T-cell (primary cell): ENCODE measurements at places on chromosomes 2 and 18.

- H3K36me3 ChIP-seq: no peaks in the 10 kb centered on the region
- no peak overlapping the region for H3K4me3 ChIP-seq
- no peaks in the 10 kb centered on the region for H3K27me3 ChIP-seq
- H3K27ac ChIP-seq: no peak overlapping the region
These were observed 4.8 kb downstream of the NEU4 start for GRCh38 chr2:241813644-241814392.

- H3K36me3 ChIP-seq: no peaks in the 10 kb centered on the region
- no peak overlapping the region for H3K27ac ChIP-seq
- peaks cover 7% of the 10 kb centered on the region for H3K4me1 ChIP-seq
- no peak for DNase-seq
- peaks cover 23% of the 10 kb centered on the region for H3K27me3 ChIP-seq
These were observed 39.8 kb downstream of the MYO7B start for GRCh38 chr2:127575185-127575765.

- peaks cover 24% of the 10 kb centered on the region for H3K4me1 ChIP-seq
- no peaks in the 10 kb centered on the region for H3K36me3 ChIP-seq
- H3K27ac ChIP-seq: peak overlapping the region; percentile 100
- peak overlapping the region; percentile 70 for H3K4me3 ChIP-seq
- H3K27me3 ChIP-seq: no peaks in the 10 kb centered on the region
These were observed 679 bp downstream of the CLK1 start for GRCh38 chr2:200863782-200864175.

- no peak overlapping the region for H3K4me3 ChIP-seq
- DNase-seq: no peak
- no peaks in the 10 kb centered on the region for H3K4me1 ChIP-seq
- H3K36me3 ChIP-seq: no peaks in the 10 kb centered on the region
- peak overlapping the region; percentile 9 for H3K27ac ChIP-seq
These were observed 6.4 kb upstream of the CTLA4 start for GRCh38 chr2:203861197-203861596.

- no peaks in the 10 kb centered on the region for H3K27me3 ChIP-seq
- H3K4me1 ChIP-seq: no peaks in the 10 kb centered on the region
- DNase-seq: no peak
- no peaks in the 10 kb centered on the region for H3K36me3 ChIP-seq
These were observed 32.9 kb downstream of the KCNE4 start for GRCh38 chr2:223084873-223085272.

DNA sequence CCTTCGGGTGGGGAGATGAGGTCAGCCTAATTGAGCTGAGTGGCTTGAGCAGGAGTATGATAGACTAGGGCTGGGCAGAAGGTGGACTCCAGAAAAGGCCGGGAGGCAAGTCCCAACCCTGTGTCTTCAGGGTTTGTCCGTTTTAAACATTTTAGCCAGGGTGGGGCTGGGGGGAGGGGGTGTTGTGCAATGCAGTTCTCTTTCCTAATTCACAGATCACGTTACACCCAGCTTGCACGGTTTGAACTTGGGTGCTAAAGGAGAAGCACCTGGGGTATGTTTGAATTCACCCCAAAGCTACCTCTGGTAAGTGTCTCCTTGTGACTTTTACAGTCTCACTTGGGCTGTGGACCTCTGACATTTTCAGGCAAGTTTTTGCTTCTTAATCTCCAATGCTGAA is 233.3 kb downstream of the AGAP1 start:
- H3K4me1 ChIP-seq: no peaks in the 10 kb centered on the region
- H3K27me3 ChIP-seq: no peaks in the 10 kb centered on the region
- H3K27ac ChIP-seq: no peak overlapping the region
- no peak for DNase-seq
- no peak overlapping the region for H3K4me3 ChIP-seq

- H3K36me3 ChIP-seq: no peaks in the 10 kb centered on the region
- no peak overlapping the region for H3K4me3 ChIP-seq
- no peaks in the 10 kb centered on the region for H3K4me1 ChIP-seq
- H3K27ac ChIP-seq: no peak overlapping the region
- H3K27me3 ChIP-seq: no peaks in the 10 kb centered on the region
These were observed 282.9 kb upstream of the SLC8A1 start for GRCh38 chr2:40734797-40735196.

- H3K27ac ChIP-seq: no peak overlapping the region
- no peaks in the 10 kb centered on the region for H3K4me1 ChIP-seq
- no peak overlapping the region for H3K4me3 ChIP-seq
- peaks cover 6% of the 10 kb centered on the region for H3K27me3 ChIP-seq
These were observed 34.0 kb upstream of the PLA2R1 start for GRCh38 chr2:160096409-160096808.

- no peaks in the 10 kb centered on the region for H3K36me3 ChIP-seq
- no peaks in the 10 kb centered on the region for H3K27me3 ChIP-seq
- DNase-seq: no peak
- no peak overlapping the region for H3K27ac ChIP-seq
- H3K4me1 ChIP-seq: no peaks in the 10 kb centered on the region
These were observed 15.0 kb downstream of the FAM124B start for GRCh38 chr2:224386876-224387275.

- peaks cover 9% of the 10 kb centered on the region for H3K36me3 ChIP-seq
- no peak overlapping the region for H3K4me3 ChIP-seq
- H3K27me3 ChIP-seq: no peaks in the 10 kb centered on the region
- H3K27ac ChIP-seq: no peak overlapping the region
- DNase-seq: no peak
These were observed 8.6 kb downstream of the SH3YL1 start for GRCh38 chr2:255195-255594.

- no peaks in the 10 kb centered on the region for H3K27me3 ChIP-seq
- no peaks in the 10 kb centered on the region for H3K4me1 ChIP-seq
- H3K4me3 ChIP-seq: no peak overlapping the region
- no peak for DNase-seq
- H3K27ac ChIP-seq: no peak overlapping the region
- no peaks in the 10 kb centered on the region for H3K36me3 ChIP-seq
These were observed 232.3 kb downstream of the RIT2 start for GRCh38 chr18:42883169-42883568.

- H3K4me3 ChIP-seq: no peak overlapping the region
- DNase-seq: no peak
- peaks cover 9% of the 10 kb centered on the region for H3K27me3 ChIP-seq
- H3K27ac ChIP-seq: no peak overlapping the region
These were observed 59.4 kb downstream of the MMADHC start for GRCh38 chr2:149527998-149528755.

GRCh38 chr2:70779911-70780545 is 10.4 kb downstream of the FIGLA start:
- H3K4me1 ChIP-seq: no peaks in the 10 kb centered on the region
- peaks cover 12% of the 10 kb centered on the region for H3K27me3 ChIP-seq
- H3K36me3 ChIP-seq: no peaks in the 10 kb centered on the region
- H3K4me3 ChIP-seq: no peak overlapping the region
- no peak overlapping the region for H3K27ac ChIP-seq

DNA sequence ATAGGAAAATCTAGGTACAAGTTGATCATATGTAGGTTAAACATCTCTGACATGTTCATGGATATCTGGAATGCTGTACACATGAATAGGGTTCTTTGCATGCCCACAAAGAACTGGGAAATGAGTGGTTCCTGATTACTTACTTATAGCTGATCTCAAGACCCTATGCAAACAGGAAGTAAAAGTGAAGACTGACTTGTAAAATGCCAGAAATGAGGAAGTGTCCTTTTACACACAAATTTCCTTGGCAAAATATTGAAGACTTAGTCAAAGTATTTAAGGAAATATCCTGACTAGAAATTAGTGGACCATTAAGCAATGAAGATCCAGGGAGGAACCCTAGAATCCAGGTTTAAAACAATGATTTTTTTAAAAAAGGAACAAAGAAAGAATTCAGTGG is 203.7 kb upstream of the DLGAP1 start:
- H3K4me1 ChIP-seq: no peaks in the 10 kb centered on the region
- H3K36me3 ChIP-seq: no peaks in the 10 kb centered on the region
- H3K27ac ChIP-seq: no peak overlapping the region
- DNase-seq: no peak

DNA sequence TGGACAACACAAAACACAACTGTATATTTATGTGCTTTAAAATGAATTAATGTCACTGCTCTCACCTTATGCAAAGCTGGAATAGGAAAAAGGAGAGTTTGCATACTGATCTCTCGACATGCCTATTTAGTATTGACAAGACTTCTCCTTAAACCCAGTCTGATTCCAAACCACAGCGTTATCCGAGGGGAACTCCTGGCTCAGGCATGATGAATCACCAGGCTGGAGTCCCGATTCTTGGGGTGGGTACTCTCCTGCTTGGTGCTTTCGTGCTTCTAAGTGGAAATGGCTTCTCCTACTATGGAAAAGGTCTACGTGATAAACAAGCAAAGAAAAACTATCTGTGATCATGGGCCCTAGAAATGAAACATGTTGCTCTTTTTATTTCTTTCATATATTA is 88.9 kb upstream of the SLC35G4 start:
- H3K4me3 ChIP-seq: no peak overlapping the region
- H3K27me3 ChIP-seq: no peaks in the 10 kb centered on the region
- no peaks in the 10 kb centered on the region for H3K36me3 ChIP-seq
- no peaks in the 10 kb centered on the region for H3K4me1 ChIP-seq

DNA sequence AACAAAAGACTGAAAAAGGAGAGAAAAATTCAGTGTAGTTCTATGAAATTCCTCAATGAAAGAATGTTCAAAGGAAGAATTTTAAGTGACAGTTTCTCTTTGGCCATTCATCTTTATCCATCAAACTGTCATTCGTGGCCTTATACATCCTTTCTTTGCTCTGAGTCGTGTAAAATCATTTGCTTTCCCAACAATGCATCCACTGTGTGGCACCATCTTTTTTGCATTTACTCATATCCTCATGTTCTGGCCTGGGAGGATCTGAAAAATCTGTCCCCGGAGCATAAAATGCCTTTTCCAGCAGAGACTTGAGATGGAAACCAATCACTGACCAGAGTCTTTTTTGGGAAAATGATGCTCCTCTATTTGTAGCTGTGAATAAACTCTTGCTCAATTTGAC is 240.3 kb upstream of the ETAA1 start:
- no peaks in the 10 kb centered on the region for H3K4me1 ChIP-seq
- no peak overlapping the region for H3K4me3 ChIP-seq
- H3K27ac ChIP-seq: no peak overlapping the region
- no peaks in the 10 kb centered on the region for H3K36me3 ChIP-seq
- DNase-seq: no peak
- no peaks in the 10 kb centered on the region for H3K27me3 ChIP-seq

DNA sequence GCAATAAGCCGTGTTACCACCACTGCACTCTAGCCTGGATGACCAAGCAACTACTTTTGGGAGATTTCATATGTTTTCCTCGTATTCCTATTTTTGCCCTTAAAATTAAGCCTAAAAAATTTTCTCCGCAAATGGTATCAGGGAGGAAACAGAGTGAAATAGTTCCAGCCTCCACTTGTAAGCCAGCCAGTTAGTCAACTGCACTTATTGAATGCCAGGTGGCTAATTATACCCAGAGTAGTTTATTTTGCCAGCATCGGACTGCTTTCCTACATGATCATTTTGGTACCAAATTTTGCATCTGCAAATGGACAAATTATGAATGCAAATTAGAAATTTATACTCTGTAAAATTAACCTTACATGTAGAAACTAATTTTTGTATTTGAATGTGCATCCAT is 90.2 kb upstream of the ARHGAP28 start:
- no peak overlapping the region for H3K4me3 ChIP-seq
- no peak for DNase-seq
- no peaks in the 10 kb centered on the region for H3K4me1 ChIP-seq
- no peak overlapping the region for H3K27ac ChIP-seq
- no peaks in the 10 kb centered on the region for H3K36me3 ChIP-seq

- H3K27me3 ChIP-seq: peaks cover 3% of the 10 kb centered on the region
- no peak for DNase-seq
- H3K4me3 ChIP-seq: no peak overlapping the region
- no peaks in the 10 kb centered on the region for H3K36me3 ChIP-seq
- H3K27ac ChIP-seq: no peak overlapping the region
These were observed 76.7 kb downstream of the CRACDL start for GRCh38 chr2:98859323-98859722.

DNA sequence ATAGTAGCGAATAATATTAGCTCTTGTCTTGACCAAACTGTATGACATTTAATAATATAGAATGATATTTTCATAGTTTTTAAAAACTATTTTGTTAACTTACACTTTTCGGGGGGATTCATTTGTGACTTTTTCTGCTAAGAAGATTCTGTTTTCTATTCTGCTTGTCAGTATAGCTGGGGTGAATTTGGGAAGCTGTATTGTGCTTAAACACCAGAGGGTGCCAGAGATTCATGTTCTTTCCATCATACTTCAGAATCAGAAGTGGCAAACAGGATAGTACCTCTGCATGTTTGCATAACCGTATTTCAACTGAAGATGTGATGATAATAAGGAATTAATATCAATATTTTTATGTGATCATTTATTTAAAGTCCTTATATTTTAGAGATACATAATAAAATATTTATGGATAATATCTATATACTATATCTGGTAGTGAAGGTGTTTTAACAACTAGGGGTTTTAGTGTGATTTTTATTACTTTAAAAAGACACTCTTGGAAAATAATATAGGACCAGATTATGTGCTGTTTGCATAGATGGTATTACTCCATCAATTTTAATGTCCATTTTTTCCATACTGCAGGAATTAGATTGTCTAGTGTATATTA is 81.0 kb downstream of the TAF4B start:
- H3K27ac ChIP-seq: no peak overlapping the region
- H3K27me3 ChIP-seq: no peaks in the 10 kb centered on the region
- no peak for DNase-seq
- peaks cover under 1% of the 10 kb centered on the region for H3K36me3 ChIP-seq

- DNase-seq: no peak
- H3K4me3 ChIP-seq: no peak overlapping the region
- no peaks in the 10 kb centered on the region for H3K27me3 ChIP-seq
- H3K4me1 ChIP-seq: no peaks in the 10 kb centered on the region
- H3K27ac ChIP-seq: no peak overlapping the region
These were observed 47.4 kb downstream of the CAVIN2 start for GRCh38 chr2:191799526-191799925.

DNA sequence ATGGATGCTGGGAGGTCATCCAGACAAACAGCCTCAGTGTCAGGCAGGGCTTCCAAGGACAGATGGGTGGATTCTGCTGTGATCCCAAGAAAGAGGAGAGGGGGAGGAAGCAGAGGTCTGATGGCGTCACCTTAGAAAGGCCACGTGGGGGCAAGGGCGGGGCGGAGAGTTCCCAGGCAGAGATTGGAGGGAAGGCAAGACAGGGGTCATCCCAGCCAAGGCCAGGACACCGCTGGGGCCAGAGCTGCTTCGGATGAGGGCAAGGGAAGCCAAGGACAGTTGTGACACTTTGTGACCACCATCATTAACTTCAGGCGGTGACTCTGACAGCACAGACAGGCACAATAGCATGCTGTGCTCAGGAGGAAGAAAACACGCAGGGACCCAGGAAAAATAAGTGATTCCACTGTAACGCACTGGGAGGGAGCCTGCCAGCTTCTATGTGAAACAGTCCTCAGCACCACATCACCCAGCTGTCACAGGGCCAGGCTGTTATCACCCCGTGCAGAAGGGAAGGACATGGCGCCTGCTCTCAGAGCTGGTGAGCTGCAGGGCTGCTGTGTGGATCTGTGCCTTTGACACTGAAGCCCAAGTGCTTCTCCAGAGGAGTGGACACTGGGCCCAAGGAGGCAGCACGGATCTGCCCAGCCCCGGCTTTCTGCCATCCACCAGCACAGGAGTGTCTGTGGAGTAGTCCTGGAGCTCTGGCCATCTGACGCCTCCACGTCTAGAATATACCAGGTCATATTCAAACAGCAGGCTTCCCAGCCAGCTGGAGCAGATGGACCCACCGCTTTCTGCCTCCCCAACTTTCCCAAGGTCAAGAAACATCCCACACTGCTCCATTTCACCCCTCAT is 204.1 kb downstream of the NDUFA10 start:
- peaks cover 48% of the 10 kb centered on the region for H3K27me3 ChIP-seq
- no peak overlapping the region for H3K27ac ChIP-seq
- no peaks in the 10 kb centered on the region for H3K4me1 ChIP-seq
- no peak for DNase-seq
